ENCODE measurements at places on chromosomes 3 and 15.

- DNase-seq = no peak
Observed at GRCh38 chr3:23612296-23612891, 193.4 kb upstream of the UBE2E1 start.

DNA sequence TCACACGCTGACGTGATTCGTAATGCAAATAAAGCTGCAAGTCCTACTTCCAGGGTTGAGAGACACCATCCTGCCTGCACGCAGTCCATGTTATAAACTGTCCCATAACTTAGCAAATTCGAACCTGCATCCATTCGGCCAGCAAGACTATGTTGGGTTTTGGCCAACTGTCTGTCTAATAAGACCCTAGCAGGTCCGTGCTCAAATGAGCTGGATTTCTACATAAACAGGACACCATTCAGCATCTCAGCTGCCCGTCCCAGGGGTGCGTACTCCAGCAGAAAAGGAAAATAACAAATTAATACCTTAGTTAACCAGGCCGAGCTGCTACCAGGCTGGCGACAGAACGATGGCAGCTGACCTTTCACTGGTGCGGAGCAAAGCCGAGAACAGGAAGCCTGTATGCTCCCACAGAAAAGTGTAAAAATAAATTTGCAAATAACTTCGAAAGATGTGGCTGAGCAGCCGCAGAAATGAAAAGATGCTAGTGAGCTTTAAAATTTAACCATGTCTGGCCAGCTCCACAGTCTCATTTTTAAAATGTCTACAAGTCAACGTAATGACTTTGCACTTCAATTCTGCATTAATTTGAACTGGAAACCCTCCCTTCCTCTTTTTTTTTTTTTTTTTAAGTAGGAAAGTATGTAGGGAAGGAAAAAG is 97.1 kb upstream of the SNRPA1 start:
- no peak for DNase-seq

GRCh38 chr3:185070491-185071286 is 82.2 kb downstream of the C3orf70 start:
- DNase-seq = no peak

DNA sequence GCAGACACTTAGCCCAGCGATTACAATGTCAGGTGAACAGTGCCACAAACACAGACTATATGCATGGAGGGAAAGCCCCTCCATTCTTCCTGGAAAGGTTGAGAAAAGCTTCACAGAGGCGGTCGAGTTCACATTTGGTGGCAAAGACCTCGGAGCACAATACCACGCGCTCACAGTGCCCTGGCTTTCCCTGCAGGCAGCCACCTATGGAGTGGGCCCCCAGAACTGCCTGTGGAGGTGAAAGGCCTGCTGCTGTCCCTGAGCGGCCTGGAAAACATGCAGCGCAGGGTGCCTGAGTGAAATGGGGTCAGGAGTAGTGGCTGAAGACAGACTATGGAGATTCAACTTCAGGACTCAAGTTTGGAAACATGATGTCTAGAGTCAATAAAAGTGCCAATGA is 26.9 kb downstream of the PDIA5 start:
- no peak for DNase-seq

GRCh38 chr3:96000966-96001365 is 813.4 kb upstream of the EPHA6 start:
- DNase-seq = no peak

- no peak for DNase-seq
Observed at GRCh38 chr15:56042982-56043980, 49.9 kb upstream of the NEDD4 start.

GRCh38 chr15:100981086-100981485 is 61.9 kb downstream of the LRRK1 start:
- DNase-seq = no peak

- no peak for DNase-seq
Observed at GRCh38 chr3:46607603-46608028, 4.7 kb upstream of the FAM240A start.

DNA sequence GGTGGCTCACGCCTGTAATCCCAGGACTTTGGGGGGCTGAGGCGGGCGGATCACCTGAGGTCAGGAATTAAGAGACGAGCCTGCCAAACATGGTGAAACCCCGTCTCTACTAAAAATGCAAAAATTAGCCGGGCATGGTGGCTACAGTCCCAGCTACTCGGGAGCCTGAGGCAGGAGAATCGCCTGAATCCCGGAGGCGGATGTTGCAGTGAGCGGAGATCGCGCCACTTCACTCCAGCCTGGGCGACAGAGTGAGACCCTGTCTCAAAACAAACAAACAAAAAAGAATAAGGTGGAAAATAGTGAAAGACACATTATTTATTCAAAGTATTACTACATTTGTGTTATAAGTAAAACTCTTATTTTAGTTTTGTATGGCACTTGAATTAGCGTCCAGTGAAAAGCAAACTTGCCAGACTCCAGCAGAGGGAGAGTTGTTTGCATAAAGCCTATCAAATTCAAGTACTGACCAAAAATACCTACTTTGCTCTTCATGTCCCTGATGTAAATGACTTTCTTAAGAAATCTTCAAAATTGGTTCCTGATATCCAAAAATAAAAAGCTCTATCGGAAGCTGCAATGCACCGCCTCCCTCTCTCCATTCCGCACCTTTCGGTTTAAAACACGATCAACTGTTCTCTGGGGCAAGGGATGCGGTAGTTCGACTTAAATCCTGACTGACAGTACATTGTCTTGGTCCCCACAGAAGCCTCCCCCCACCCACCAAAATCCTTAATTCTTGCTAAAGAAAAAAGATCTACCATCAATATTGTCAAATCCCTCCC is 1.2 kb downstream of the TRPM7 start:
- DNase-seq = no peak

- peak; percentile 5 for DNase-seq
Observed at GRCh38 chr15:80615783-80616391, 79.2 kb upstream of the ABHD17C start.

GRCh38 chr3:56819016-56819809 is 17.5 kb upstream of the ARHGEF3 start:
- no peak for DNase-seq

GRCh38 chr15:79160211-79160610 is 69.6 kb upstream of the RASGRF1 start:
- DNase-seq = no peak

DNA sequence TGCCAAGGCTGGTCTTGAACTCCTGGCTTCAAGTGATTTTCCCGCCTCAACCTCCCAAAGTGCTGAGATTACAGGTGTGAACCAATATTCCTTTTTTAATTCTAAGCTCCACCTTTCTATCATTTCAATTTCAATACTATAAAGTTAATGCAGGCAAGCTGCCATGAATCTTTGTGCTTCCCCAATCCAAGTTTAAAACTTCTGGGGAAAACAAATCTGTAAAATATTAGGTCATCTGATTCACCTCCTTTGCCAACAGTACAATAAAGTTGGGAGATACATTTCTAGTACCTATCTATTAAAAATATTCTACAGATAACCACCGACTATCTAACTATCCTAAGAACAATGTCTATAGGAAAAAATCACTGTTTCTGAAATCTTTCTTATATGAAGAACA is 102.1 kb downstream of the ATP8B4 start:
- DNase-seq = no peak

GRCh38 chr3:38960953-38961622 is 90.7 kb downstream of the SCN11A start:
- peak; percentile 8 for DNase-seq

DNA sequence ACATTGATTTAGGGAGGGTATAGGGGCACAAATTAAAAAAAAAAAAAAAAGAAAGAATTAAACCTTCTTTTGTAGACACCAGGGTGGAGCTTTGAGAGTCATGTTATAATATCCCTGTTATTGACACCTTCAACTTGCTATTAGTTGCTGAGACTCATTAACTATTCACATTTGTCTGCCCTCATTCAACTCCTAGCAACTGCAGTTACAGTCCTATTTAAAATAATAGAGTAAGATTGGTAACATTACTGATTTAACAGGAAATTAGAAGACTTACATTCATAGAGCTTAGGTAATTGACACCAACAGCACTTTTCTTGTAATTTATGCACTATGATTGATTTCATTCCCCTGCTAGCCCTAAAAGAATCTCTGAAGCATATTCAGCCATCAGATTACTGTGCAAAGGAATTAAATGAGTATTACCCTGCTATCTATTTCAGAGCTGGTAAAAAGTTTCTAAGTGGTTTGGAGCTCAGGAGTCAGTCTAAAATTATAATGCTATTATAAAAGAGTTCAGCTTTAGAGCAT is 148.8 kb upstream of the TBL1XR1 start:
- no peak for DNase-seq

- DNase-seq = no peak
Observed at GRCh38 chr3:53671192-53671960, 174.8 kb downstream of the CHDH start.

- DNase-seq = no peak
Observed at GRCh38 chr3:179719048-179719734, 66.4 kb downstream of the USP13 start.
